Activated naive CD8-positive, alpha-beta T cell treated with anti-CD3 and anti-CD28 coated beads, Interleukin-2, amount 10 ng/mL, durations not matched to agents 7 days and 5 days (primary cell): ENCODE measurements at places on chromosomes 7 and 10. TPM values are rescaled to one million over a fixed set of nuclear protein-coding genes. Genes with fewer than 3 reads are reported as not detected.
A peak's percentile ranks its signal among the peaks of the same experiment; 100 is the strongest.

DNA sequence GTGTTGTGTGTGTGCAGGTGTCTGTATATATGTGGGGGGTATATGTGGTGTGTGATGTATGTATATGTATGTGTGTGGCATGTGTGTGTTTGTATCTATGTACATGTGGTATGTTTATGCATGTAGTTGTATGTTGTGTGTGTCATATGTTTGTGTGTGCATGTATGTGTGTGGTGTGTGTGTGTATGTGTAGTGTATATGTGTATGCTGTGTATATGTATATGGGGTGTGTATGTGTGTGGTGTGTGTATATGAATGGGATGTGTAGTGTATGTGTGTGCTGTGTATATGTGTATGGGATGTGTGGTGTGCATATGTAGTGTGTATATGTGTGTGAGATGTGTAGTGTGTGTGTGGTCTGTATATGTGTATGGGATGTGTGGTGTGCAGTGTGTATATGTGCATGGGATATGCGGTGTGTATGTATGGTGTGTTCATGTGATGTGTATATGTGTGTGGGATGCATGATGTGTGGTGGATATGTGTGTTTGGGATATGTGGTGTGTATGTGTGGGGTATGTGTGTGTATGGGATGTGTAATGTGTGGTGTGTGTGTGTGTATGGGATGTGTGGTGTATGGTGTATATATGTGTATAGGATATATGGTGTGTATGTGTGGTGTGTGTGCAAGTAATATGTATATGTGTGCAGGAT, 30.0 kb downstream of the IKZF1 start:
- no peak overlapping the region for H3K4me3 ChIP-seq
- H3K27me3 ChIP-seq, result no peaks in the 10 kb centered on the region
- no peak for DNase-seq
- peaks cover 66% of the 10 kb centered on the region for H3K4me1 ChIP-seq

GRCh38 chr10:119267384-119267783, 60.0 kb downstream of the GRK5 start:
- H3K27me3 ChIP-seq, result no peaks in the 10 kb centered on the region
- no peak overlapping the region for H3K27ac ChIP-seq
- peaks cover 40% of the 10 kb centered on the region for H3K4me1 ChIP-seq
- no peak overlapping the region for H3K4me3 ChIP-seq
- peaks cover 4% of the 10 kb centered on the region for H3K36me3 ChIP-seq

DNA sequence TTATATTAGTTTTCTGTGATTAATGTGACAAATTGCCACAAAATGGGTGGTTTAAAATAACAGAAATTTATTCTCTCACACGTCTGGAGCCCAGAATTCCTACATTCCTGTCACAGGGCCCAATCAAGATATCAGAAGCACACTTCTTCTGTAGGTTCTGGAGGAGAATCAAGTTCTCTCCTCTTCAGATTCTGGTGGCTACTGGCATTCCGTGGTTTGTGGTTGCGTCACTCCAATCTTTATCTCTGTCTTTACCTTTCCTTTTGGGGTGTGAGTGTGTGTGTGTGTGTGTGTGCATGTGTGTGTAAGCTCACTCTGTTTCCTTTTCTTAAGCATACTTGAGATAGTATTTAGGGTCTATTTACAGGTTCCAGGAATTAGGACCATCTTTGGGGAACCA, 115.5 kb upstream of the DKK1 start:
- no peak for DNase-seq
- no peak overlapping the region for H3K4me3 ChIP-seq
- no peaks in the 10 kb centered on the region for H3K4me1 ChIP-seq

- peak; percentile 14 for DNase-seq
- no peak overlapping the region for H3K4me3 ChIP-seq
- no peak overlapping the region for H3K27ac ChIP-seq
- no peaks in the 10 kb centered on the region for H3K27me3 ChIP-seq
- peaks cover 6% of the 10 kb centered on the region for H3K36me3 ChIP-seq
- H3K4me1 ChIP-seq, result peaks cover 11% of the 10 kb centered on the region
Observed at GRCh38 chr10:100983868-100984671, 3.2 kb downstream of the MRPL43 start.

DNA sequence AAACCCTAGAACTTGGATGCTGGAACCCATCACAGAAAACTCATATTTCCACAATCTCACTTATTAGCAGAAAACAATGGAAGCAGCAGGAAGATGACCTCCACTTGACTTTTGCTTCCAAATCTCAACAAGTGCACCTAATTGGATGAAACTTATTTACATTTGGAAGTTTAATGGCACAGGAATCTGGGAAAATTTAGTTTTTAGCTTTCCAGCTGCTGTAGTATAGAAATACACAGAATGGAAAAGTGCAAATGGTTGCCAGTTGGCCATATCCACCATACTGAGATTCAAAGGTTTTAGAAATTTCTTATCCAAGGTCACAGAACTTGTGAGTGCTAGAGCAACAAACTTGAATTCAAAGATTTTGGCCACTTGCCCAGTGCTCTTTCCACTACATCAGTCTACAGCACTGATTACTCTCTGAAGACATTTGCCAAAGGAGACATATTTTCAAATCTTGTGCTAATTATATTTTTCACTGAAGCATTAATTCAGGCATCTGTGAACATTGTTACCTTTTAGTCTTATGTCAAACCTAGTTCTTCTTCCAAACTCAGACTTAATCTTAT, 9.3 kb upstream of the AHR start:
- no peak overlapping the region for H3K27ac ChIP-seq
- no peak for DNase-seq
- H3K36me3 ChIP-seq, result peaks cover 6% of the 10 kb centered on the region
- no peak overlapping the region for H3K4me3 ChIP-seq

DNA sequence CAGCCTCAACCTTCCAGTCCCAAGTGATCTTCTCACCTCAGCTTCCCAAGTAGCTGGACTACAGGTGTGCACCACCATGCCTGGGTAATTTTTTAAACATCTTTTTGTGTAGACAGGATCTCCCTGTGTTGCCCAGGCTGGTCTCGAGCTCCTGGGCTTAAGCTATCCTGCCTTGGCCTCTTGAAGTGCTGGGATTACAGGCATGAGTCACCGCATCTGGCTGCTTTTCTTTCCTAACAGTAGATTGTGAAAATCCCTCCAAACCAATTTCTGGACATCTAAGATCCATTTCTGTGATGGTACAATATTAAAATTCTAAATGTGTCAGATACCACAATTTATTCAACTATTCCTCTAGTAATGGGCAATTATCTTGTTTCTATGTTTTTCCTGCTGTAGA, 38.7 kb downstream of the RAB18 start:
- no peak overlapping the region for H3K27ac ChIP-seq
- H3K36me3 ChIP-seq, result peaks cover 36% of the 10 kb centered on the region
- peaks cover 7% of the 10 kb centered on the region for H3K4me1 ChIP-seq
- no peak for DNase-seq
- no peak overlapping the region for H3K4me3 ChIP-seq
- H3K27me3 ChIP-seq, result no peaks in the 10 kb centered on the region

DNA sequence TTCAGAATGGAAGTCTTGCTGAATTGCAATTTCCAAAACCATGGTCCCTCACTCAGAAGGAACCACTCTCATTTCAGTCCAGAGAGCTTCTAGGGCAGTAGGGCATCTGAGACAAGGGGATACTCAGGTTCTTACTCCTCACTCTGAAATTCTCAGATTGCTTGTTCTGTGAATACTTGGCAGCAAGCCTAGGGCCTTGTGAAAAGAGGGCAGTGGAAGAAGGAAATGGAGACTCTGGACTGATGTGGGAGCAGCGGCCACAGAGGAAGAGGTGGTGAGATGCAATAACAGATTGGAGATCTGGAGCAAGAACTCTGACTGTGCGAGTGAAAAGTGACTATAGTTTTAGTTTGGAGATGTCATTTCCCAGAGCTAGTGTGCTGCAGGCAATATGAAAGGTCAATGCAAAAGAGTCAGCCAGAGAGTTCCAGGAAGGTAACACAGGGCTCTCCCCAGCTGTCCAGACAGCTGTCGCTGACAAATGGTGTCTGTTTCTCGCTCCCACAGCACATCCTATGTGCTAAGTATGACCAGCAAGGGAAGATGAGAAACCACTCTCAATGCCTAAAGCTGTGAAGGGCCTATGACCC, 291.6 kb upstream of the KIAA1217 start:
- no peaks in the 10 kb centered on the region for H3K4me1 ChIP-seq
- no peak overlapping the region for H3K27ac ChIP-seq
- no peaks in the 10 kb centered on the region for H3K36me3 ChIP-seq
- DNase-seq, result no peak
- no peak overlapping the region for H3K4me3 ChIP-seq

GRCh38 chr7:53070883-53071282, 35.5 kb downstream of the POM121L12 start:
- DNase-seq, result no peak
- no peak overlapping the region for H3K4me3 ChIP-seq
- no peaks in the 10 kb centered on the region for H3K36me3 ChIP-seq
- no peak overlapping the region for H3K27ac ChIP-seq

DNA sequence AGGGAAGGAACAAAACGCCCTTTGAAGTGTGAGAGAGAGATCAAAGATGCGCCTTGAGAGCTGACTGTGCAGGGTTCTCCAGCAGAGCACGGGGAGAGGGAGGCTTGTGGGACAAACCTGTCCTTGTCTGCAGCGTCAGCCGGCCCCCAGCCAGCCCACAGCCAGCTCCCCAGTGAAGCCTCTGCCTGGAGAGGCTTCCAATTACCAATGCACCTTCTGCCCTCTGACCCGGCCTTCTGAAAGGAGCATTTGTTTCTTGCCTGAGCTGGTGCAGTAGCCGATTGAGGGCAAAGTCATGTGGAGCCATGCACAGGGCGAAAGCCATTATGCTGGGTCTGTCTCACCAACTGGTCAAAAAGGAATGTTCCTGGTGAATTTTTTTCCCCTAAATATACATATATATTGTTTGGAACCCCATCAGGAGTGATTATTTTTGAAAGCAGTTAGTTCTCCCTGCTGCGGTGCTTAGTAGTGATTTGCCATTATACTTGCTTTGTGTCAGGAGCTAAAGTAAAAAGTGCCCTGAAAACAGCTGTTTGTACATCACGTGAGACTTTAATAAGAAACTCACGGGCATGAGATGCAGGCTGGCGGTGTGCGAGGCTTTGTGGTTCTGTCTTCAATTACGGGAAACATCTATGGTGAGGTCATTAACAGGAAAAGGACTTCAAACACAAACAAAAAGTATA, 268.6 kb downstream of the KLF6 start:
- H3K27me3 ChIP-seq, result peaks cover 2% of the 10 kb centered on the region
- no peak for DNase-seq
- H3K27ac ChIP-seq, result peak overlapping the region; percentile 21

- no peak for DNase-seq
- H3K27ac ChIP-seq, result no peak overlapping the region
Observed at GRCh38 chr7:79352323-79352722, 101.1 kb downstream of the MAGI2 start.

HMX3 gene
- total RNA-seq, result not detected

R3HCC1L gene
- 21.8 TPM for total RNA-seq

SORBS1 gene
- 0.72 TPM for total RNA-seq

ATOH7 gene
- total RNA-seq, result not detected

HNRNPF gene
- 347 TPM for total RNA-seq
